ENCODE measurements at places on chromosomes 2 and 18.

GRCh38 chr2:120305296-120305695 lies 40.6 kb upstream of the INHBB start:
- DNase-seq = no peak

DNA sequence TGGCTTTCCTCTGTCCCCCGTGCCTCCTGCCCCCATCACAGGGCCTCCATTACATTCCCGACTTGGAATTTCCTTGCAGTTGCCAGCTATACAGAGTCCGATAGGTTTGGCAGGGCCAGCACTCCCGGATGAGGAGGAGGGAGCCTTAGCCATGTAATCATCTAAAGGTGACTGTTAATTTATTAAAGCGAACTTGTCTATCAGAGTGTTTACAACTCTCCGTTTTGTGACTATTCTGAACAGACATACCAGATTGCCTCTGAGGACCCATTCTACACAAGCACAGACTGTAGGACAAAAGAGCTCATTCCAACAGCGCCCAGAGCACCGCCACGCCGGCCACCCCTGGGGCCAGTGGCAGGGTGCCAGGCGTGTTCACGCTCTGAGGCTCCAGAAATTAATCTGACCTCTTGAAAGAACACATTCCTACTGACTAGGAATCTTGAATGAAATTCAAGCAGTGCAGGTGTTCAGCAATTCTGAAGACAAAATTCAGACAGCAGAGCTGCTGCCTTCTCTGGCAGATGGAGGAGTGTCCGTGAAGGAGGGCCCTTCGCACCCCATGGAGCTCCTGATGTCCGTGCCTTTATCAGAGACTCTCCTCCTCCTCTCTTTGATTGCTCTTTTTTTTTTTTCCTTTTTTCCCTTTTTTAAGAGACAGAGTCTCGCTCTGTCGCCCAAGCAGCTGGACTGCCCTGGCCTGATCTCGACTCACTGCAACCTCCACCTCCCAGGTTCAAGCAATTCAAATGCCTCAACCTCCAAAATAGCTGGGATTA lies 58.1 kb upstream of the RALBP1 start:
- no peak for DNase-seq

DNA sequence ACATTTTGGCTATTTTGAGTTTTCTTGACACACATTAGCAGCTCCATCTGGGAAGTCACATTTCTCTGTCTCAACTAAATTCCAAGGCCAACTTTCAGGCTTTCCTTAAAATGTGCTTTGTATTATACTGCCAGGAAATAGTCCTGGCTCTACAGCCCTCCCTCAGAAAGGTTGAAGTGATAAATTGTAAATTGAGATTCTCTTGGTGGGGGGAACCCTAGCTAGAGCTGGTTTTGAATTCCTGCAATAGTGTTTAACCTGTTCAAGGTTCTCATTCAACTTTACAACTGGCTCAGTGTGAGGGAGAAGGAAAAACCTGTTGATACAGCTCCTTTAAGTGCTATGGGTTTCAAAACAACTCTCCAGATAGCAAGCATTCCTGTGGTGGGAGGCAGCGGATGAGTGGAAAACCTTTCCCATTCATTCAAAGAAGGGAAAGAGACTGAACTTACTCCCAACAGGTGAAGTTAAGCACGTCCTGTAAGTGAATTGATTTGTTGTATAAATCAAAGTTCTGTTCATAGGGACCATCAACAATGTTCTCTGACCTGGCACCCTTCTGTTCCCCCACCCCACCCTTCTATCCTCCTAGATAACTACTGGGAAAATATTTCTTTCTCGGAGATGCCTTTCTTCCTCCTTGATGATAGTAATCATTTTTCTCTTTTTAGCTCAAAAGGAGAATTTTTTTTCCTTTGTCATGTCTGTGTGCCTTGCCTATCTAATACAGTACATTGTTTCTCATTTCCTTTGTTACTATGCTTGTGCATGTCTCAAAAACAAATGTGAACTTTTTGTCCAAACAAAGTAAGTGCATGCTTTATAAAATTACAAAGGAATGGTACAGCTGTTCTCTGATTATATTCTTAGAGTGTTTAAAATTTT lies 44.2 kb upstream of the SLC39A10 start:
- no peak for DNase-seq

- no peak for DNase-seq
Measured at GRCh38 chr2:9412781-9413180, 10.5 kb downstream of the ITGB1BP1 start.

- DNase-seq = no peak
Measured at GRCh38 chr18:24026457-24026856, 11.9 kb downstream of the TTC39C start.

Measured in hypothalamus (tissue), 51 donors.